ENCODE measurements at places on chromosomes 13 and 19. TPM values are rescaled to one million over a fixed set of nuclear protein-coding genes. Genes with fewer than 3 reads are reported as not detected.

ZNF529 gene
- total RNA-seq: 11.0 TPM

ADAMTS10 gene
- total RNA-seq: 8.2 TPM

KLK2 gene
- not detected for total RNA-seq

TMEM59L gene
- total RNA-seq: not detected

HSD17B14 gene
- total RNA-seq: 0.26 TPM

Measured in natural killer cell treated with Interleukin-12 subunit alpha and Interleukin-12 subunit beta and Interleukin-15 and Interleukin-18, amount 100 ng/mL, for 72 hours (primary cell).